Mesothelial cell of epicardium (in vitro differentiated cells): ENCODE measurements at places on chromosomes 7 and 10.

DNA sequence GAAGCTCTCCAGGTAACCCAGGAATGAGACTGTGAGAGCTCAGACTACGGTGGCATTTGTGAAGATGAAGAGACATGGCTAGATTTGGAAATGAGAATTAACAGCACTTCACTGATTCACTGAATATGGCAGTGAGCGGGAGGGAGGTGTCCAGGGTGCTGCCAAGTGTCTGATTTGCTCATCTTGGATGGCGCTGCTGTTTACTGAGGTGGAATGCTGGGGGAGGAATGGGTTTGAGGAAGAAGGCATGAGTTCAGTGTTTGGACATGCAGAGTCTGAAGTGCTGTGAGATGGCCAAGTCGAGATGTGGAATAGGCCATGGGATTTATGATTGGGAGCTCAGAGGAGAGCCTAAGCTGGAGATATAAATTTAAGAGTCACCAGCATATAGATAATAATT, 437.1 kb upstream of the NPVF start:
- H3K36me3 ChIP-seq: no peaks in the 10 kb centered on the region
- no peak for DNase-seq
- H3K4me3 ChIP-seq: no peak overlapping the region

GRCh38 chr10:127849921-127850320, 42.8 kb downstream of the CLRN3 start:
- no peak overlapping the region for H3K4me3 ChIP-seq
- no peak for DNase-seq
- peaks cover 68% of the 10 kb centered on the region for H3K27me3 ChIP-seq
- no peak overlapping the region for H3K27ac ChIP-seq

DNA sequence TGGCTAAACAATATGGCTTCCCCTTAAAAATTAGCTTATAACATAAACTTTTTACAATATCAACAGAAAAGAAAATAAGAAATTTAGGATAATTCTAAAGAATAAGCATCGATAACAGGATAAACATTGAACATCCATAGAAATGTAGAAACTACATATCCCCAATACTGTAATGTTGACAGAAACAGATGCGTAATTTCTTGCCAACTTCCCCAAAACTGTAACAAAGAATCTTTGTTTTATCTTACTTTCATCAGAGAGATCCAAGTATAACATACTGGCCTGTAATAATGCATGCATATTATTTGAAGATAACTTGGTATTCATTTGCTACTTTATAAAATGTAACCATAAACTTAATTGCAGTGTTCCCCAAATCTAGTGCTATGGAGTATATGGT, 339.9 kb downstream of the ARL4A start:
- H3K27ac ChIP-seq: no peak overlapping the region
- H3K4me3 ChIP-seq: no peak overlapping the region
- no peaks in the 10 kb centered on the region for H3K27me3 ChIP-seq
- peaks cover 21% of the 10 kb centered on the region for H3K4me1 ChIP-seq
- DNase-seq: no peak

GRCh38 chr7:113046453-113046852, 40.2 kb downstream of the GPR85 start:
- DNase-seq: no peak
- no peak overlapping the region for H3K27ac ChIP-seq
- no peaks in the 10 kb centered on the region for H3K36me3 ChIP-seq
- no peaks in the 10 kb centered on the region for H3K4me1 ChIP-seq
- H3K4me3 ChIP-seq: no peak overlapping the region

GRCh38 chr7:14666304-14666703, 236.2 kb downstream of the DGKB start:
- no peak overlapping the region for H3K27ac ChIP-seq
- H3K4me3 ChIP-seq: no peak overlapping the region
- no peaks in the 10 kb centered on the region for H3K27me3 ChIP-seq
- no peaks in the 10 kb centered on the region for H3K36me3 ChIP-seq
- no peak for DNase-seq
- H3K4me1 ChIP-seq: peaks cover 11% of the 10 kb centered on the region
